ENCODE measurements at places on chromosomes 7 and 10.

DNA sequence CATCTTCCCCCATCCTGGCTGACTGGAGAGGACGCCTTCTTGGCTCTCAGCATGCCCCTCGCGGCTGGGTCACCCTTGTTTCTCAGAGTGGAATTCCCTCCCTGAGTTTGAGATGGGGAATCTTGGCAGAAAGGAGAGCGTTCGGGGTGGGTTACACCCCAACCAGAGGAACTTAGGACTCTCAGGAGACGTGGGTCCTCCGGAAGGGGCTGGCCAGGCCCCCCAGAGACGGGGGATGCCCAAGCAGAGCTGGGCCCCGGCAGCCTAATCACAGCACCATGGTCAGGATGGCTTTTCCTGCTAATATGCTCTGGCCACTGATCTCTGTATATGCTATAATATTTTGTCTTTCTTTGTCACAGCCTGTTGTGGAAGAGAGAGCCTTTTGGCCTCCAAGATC lies 214.3 kb downstream of the WDR37 start:
- no peak for DNase-seq

GRCh38 chr10:85547460-85548023 lies 819.1 kb downstream of the GRID1 start:
- no peak for DNase-seq

DNA sequence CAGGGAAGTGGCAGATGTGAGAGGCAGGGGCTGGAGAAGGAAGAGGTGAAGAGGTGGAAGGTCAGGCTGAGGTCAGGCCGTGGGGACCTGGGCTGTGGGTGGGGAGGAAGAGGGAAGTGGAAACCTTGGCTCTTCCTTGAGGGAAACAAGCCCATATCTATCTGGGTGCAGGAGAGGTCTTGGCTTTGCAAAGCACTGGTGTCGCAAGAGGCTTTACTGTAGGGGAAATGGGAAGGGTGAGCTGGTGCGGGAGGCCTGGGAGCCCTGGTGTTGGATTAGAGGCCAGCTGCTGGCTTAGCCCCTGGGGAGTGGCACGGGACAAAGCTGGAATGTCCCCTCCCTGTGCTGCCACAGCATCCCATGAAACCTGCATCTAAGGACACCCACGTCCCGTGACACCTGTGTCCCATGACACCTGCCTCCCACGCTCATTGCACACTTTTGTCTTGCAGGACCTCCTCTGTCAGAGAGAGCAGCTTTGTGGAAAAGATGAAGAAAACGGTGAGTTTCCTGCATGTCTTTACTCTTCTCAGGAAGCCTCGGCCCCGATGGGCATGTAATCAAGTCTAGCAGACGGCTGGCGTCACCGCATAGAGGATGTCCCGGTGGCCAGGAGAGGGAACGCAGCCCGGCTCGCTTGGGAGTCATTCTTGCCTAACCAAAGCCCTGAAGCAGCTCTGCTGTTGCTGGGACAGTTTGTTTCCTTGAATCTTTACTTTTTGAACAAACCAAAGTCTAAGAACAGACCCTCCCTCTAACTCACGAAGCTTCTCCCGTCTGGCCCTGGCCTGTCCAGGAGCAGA lies 22.2 kb downstream of the TMEM120A start:
- DNase-seq = peak; percentile 37

- no peak for DNase-seq
These were observed 5.2 kb downstream of the GIMAP5 start for GRCh38 chr7:150742286-150742968.

DNA sequence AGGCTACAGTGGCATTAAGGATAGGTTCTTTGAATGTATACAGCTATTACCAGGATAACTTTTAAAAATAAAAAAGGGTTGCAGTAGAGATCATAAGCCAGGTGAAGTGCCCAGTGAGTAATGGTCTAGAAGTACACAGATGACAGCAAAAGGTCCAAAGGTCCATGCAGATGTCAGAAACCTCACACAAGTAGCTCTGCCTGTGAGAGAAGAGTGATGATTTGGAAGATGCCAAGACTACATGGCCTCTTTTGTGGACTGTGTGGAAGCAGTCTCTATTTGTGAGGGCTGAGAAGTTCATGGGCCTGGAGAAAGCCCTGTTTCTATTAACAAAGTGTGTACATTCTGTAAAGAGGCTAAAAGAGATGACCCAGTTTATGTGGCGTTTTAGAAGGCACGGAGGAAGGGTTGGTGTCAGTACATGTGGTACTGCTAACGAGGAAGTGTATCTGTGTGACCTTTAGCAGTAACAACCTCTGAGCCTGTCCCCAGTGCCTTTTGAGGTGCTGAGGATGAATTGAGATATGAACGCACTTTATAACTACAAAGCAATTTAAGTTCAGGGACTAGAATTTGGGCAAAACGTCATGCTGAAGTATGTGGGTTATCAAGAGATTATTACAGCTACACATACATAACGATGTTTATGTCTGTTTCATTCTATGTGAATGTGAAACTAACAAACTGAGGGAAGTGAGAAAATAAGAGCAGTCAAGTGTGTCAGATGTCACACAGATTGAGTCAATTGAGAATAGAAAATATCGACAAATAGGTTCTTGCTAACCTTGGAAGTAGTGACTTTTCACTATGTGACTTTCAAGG lies 7.6 kb downstream of the CYCS start:
- DNase-seq = no peak

- DNase-seq = peak; percentile 30
These were observed 1.3 kb downstream of the THSD7A start for GRCh38 chr7:11830582-11831155.

DNA sequence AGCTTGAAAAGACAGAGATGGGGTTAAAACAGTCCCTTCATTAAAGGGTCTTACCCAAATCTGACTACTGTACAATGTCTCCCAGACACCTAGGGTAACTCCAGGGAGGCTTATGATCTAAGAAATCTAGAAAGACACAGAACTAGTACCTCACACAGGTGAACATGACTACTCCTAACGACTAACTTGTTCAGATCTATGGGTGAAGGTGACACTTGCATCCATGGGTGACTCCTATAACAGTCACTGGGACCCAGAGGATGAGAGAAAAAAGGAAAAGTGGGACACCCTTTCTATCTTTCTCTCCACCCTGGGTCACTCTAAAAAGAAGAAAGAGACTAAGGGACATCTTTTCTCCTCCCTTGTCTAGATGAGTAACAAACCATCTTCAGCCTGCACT lies 19.2 kb downstream of the AKR1C8 start:
- DNase-seq = peak; percentile 15

DNA sequence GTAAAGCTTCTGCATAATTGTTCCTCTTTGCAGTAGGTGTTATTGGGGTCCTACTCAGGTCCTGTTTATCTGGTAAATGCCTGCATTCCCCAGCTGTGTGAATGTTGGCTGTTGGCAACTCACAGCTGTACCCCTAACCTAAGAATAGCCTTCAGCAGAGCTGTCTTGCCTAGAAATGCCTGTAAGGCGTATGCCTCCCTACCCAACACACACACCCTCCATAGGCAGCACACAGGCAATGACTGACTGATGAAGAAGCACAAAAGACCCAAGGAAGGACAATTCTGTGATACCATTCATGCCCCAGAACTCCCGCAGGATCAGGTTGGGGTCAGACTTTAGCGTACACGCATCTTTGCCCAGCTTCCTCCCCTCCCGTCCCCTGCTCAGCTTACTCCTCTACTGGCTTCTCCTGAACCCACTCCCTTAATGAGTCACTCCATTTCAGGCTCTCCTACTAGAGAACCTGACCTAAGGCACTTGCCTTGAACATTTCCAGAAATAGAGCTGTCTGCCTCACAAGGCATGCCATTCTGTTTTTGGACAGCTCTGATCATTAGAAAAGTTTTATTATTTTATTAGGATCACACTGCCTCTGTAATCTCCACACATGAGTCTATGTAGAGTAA lies 99.2 kb upstream of the PIK3CG start:
- no peak for DNase-seq

GRCh38 chr10:49556723-49557122 lies 17.8 kb upstream of the ERCC6 start:
- DNase-seq = no peak

- no peak for DNase-seq
These were observed 17.3 kb upstream of the SMNDC1 start for GRCh38 chr10:110321869-110322620.

GRCh38 chr7:151801291-151801690 lies 75.6 kb downstream of the PRKAG2 start:
- no peak for DNase-seq

DNA sequence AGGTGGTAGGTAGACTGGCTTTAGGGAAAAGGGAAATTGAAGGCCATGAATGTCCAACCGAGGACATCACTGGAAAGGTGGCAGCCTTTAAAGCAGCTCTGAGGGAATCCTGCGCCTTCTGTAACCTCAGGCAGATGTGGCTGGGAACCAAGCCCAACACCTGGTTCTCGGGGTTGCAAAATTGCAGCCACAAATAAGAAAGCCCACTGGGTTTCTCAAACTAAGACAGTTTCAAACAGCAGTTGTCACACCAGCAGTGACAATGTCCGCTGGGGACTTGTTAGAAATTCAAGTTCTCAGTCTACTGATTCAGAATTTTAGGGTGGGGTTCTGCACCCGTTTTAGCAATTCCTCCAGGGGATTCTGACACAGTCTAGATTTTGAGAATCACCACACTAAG lies 42.7 kb upstream of the STEAP1B start:
- DNase-seq = no peak

DNA sequence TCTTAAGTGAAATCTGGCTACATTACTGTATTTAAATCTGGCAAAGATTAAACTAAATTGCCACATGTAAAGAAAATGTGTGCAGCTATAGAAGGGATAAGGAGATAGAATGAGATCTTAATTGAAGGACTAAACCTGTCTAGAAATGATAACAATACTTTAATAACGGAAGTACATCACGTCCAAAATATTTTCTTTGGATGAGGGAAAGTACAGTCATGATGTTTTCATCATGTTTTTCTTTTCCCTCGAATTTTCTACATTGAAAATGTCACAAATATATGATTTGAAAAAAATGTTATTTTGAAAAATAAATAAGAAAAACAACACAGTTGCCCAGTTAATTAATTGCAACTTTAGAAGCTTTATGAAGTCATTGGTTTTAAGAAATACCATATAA lies 143.9 kb downstream of the ETV1 start:
- DNase-seq = no peak

- no peak for DNase-seq
These were observed 66.0 kb downstream of the EBF3 start for GRCh38 chr10:129897871-129898626.

- peak; percentile 95 for DNase-seq
These were observed at the start of gene AKR1B1 for GRCh38 chr7:134458806-134459698. AKR1B1 (minus strand) TSS chr7:134459100; CDS start chr7:134459062, 38 bp downstream.

DNA sequence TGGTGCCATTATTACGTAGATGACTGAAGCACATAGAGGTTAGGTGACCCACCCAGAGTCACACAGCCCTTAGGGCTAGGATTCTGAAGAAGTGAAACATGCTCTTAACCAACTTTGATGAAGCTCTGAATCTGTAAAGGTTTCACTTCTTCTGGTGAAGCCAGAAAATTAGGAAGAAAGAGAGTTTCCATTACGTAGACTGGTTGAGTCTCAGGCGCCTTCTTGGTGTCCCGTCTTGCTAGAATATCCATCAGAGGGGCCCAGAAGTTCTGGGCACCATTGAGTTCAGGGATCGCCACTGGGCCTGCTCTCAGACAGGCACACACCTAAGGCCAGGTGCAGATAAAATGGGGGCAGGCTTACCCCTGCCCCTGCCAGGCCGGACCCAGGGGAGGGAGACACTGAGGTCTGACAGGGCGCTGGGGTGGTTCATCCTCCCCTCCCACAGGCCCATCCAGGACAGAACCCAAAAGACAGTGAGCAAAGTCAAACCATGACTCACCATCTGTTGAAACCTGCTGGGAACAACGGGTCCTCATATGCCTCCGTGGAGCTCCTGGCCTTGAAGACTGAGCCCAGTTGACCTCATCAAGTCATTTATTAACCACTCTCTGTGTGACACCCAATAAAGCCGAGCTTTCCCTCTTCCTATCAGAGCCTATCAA lies 33.2 kb downstream of the DRGX start:
- DNase-seq = no peak

DNA sequence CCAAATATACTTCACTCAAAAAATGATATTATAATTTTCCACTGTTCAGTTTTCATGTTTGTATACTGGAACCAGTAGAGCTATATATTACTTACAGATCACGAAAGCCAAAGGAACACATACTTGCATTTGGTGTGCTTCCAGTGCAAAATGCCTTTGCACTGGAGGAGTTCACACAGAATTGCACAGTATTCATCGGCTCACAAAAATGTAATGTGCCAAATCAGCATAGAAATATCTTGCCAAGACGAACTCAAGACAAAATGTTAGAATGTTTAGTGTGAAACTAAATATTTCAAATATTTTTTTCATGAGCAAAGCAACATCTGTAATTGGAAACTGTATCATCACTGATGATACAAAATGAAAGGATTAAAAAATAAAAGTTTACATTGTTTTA lies 646.2 kb upstream of the SEMA3D start:
- no peak for DNase-seq

DNA sequence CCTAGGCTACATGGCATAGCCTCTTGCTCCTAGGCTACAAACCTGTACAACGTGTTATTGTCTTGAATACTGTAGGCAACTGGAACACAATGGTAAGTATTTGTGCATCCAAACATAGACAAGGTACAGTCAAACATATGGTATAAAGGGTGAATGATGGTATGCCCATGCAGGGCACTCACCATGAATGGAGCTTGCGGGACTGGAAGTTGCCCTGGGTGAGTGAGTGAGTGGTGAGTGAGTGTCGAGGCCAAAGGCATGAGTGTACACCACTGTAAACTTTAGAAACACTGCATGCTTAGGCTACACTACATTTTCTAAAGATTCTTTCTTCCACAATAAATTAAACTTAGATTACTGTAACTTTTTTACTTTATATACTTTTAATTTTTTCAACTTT lies 165.7 kb downstream of the PARD3 start:
- no peak for DNase-seq

- DNase-seq = peak; percentile 35
These were observed 29.5 kb upstream of the INHBA start for GRCh38 chr7:41732436-41732785.

DNA sequence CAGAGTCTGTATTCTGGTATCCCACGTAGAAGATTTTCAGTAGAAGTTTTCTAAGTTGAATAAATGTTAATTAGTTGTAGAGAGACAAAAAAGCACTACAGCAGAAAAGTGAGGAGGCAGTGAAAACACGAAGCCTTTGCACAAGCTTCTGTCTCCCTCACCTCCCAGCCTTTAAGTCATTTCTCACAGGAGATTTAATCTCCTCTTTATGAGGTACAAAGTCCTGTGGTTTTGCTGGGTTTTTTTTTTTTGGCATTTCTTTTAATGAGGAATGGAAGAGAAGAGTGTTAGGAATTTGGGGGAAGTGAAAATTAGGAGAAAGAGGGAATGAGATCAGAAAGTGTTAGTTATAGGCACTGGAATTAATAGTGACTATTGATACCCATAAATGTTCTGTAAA lies 21.5 kb downstream of the SPAG6 start:
- no peak for DNase-seq

DNA sequence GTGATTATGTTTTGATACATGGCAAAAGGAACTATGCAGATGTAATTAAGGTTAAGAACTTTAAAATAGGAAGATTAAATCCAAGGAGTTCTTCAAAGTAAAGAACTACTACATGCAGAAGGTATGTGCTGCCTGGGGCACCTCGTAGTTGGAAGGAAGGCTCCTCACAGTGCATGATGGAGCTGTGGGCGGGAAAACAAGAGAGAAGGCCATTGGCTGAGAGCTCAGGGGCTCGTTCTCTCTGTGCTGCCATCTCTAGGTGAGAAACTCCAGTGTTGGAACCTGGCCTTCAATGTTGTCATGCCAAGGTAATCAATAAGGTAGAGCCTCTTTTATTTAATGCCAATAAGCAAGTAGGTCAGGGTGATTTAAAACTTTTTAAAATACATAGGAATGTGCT lies 391.4 kb upstream of the ETV1 start:
- no peak for DNase-seq
